ENCODE measurements at places on chromosomes 13 and 19.

GRCh38 chr13:93388701-93389100, 162.1 kb downstream of the GPC6 start:
- DNase-seq: no peak

- DNase-seq: no peak
Measured at GRCh38 chr13:85137516-85137915, 661.7 kb downstream of the SLITRK6 start.

DNA sequence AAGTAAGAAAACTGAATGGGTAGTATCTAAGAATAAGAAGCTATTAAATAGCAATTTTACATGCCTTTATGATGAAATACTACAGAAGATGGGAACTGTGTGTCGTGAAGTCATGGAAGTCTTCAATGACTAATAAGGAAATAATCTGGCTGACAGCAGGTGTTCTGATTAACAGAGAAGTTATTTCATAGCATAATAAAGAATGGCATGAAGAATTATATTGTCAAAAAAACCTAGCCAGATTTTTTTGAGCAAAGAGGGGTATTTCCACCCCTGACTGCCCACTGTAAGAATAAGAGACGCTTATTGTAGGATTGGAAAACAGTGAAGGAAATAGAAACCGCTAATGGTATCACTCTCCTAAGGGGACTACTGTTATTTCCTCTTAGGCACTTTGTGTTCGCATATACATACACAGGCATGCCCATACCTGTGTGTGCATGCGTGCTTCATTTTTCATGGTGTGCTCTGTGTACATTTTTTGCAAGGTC, 318.8 kb downstream of the SHISA2 start:
- no peak for DNase-seq

GRCh38 chr13:33349288-33349985, 63.9 kb upstream of the STARD13 start:
- no peak for DNase-seq

GRCh38 chr13:101661839-101662238, 209.4 kb downstream of the ITGBL1 start:
- no peak for DNase-seq
